Glomerular endothelial cell (primary cell): ENCODE measurements at places on chromosomes 3 and 15.

- DNase-seq, result no peak
Measured at GRCh38 chr15:36545467-36545992, 33.9 kb upstream of the CDIN1 start.

DNA sequence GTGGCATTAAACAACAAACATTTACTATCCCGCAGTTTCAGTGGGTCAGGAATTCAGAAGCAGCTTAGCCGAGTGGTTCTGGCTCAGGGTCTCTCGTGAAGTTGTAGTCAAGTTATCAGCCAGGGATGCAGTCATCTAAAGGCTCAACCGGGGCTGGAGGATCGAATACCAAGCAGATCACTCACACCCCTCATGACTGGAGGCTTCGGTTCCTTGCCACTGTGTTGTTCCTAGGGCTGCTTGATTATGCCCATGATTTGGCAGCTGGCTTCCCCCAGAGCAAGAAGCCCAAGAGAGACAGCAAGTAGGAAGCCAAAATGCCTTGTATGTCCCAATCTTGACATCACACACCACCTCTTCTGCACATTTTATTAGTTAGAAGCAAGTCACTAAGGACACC, 33.9 kb upstream of the CDCP1 start:
- no peak for DNase-seq

- DNase-seq, result no peak
Measured at GRCh38 chr3:32095431-32095830, 11.0 kb upstream of the GPD1L start.

- no peak for DNase-seq
Measured at GRCh38 chr3:34155108-34155507, 356.7 kb downstream of the PDCD6IP start.

GRCh38 chr3:188052169-188053035, 101.6 kb upstream of the LPP start:
- DNase-seq, result no peak

GRCh38 chr15:39555885-39556284, 25.0 kb upstream of the THBS1 start:
- DNase-seq, result no peak

- no peak for DNase-seq
Measured at GRCh38 chr3:18103591-18103990, 321.5 kb downstream of the SATB1 start.

DNA sequence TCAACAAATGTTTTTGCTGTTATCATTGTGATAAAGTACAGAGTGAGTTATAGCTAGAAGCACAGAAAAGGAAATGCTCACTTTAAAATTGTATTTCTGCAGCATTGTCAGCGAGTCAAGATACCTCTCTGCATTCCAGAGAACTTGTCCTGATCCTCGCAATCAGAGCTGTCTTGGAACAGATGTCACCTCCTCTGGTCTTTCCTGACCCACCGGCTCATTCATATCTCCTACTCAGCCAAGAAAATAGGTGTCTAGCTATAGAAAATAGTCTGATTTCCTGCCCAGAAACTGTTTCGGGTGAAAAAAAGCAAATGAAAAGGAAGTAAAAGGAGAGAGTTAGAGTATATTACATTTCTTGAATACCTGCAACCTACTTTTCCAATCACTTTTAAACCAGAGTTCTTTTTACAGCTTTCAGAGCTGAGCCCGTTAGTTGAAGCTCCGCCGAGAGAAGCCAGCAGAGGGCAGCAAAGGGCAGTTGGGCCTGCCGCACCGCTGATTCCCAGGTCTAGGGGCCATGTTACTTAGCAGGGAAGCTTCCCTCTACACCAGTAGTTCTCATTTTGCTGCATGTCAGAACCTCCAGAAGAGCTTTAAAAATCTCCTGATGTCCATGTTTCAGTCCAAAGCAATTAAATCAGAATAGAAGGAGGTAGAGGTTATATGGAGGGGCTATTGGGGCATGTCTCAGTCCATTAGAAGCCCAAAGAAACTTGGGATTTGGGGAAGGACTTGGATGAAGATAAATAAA, 185.7 kb upstream of the THRB start:
- no peak for DNase-seq

DNA sequence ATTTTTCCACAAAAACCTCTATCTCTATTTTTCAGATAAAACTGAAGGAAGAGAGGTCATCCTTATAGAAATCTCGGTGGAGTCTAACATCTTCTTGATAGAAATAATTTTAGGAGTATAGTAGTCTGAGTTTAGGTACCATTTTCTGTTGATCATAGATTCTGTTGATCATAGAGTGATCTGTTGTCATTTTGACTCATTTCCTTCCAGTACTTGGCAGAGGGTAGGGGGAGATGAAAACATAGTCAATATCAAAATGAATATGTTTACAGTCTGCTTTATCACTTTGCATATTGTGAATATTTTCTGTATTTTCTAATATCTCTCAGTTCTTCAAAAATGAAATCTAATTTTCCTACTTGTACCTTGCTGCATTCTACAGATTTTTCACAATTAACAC, 353.4 kb downstream of the FEZF2 start:
- no peak for DNase-seq

- DNase-seq, result no peak
Measured at GRCh38 chr3:197957790-197958133, 2.3 kb upstream of the LMLN start.

DNA sequence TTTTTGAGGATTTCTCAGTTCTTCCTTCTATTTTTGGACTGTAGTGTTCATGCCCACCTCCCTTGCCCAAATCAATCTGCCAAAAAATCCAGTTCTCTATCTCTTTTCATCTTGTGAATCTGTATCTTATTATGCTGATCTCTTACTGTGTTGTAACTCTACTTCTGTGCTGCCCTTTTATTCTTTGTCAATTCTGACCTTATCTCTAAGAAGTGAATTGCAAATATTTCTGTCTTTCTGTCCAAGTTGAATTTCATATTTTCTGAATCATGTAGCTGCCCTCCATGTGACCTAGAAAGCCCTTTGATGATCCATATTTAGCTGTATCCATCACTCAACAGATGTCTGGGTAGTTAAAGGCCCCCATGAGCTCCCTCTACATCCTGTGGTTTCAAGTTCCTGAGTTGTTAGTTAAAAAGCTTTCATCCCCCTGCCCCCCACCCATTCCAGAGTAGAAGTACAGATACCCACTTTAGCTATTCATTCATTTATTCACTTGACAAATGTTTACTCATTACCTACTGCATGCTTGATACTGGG, 33.6 kb upstream of the ETV5 start:
- no peak for DNase-seq

GRCh38 chr15:73770050-73770449, 16.9 kb upstream of the INSYN1 start:
- DNase-seq, result no peak

DNA sequence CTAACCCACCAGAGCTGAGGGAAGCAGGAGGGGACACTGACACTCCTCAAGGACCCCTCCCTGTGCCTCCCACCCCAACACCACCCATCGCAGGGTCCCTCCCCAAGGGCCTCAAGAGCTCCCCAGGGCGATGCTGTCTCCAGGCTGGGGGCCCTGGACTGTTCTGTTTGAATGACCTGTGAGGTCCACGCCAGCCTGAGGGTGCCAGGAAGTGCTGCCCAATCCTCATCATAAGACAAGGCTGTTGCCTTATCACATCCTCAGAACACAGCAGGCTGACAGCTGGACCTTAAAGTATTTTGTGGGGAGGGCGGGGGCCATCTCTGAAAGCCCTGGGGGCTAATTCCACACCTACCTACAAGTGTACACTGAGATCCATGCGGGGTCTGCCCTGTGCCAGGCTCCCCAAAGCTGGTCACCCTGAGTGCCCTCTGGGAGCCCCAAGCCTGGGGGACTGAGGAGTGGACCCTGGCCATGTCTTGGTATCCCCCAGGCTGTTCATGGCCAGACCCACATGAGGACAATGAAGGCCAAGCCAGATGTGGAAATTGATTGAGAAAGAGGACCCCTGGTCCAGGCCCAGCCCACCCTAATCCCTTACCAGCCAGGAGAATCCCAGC, 23.8 kb upstream of the GOLGA6C start:
- no peak for DNase-seq

GRCh38 chr3:149547413-149547812, 72.9 kb downstream of the TM4SF4 start:
- no peak for DNase-seq

DNA sequence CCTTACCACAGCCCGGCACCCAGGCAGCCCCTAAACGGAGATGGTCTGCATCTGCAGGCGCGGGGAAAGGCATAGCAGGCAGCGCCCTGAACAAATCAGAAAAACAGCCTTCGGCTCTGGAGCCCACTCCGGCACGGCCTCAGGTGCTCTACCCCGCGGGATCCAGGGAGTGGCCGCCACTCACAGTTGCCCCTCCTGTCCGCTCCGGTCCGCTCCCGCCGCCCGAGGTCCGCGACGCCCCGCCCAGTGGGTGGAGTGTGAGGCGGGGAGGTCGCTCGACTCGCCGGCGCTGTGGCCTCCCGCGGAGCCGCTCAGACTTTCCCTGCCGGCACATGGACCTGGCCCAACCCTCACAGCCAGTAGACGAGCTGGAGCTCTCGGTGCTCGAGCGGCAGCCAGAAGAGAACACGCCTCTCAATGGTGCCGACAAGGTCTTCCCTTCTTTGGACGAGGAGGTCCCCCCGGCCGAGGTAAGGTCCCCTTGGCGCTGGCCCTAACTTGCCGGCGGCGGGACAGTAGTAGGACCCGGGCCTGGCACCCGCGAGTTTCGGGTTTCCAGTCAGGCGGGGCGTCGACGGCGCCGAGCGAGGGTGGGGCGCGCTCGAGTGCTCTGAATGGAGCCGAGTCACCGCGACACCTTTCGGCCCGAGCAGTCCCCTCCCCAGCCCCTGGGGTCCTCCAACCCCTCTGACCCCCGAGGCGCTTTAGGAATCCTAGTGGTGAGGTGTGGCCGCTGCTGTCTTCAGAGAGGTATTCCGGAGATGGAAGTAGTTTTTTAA, at the start of gene C3orf52:
C3orf52 (plus strand) TSS at position 314 of the 779 bp plus-strand sequence; CDS start at position 333, 19 bp downstream.
- no peak for DNase-seq

GRCh38 chr15:28918141-28918983, 32.6 kb downstream of the APBA2 start:
- DNase-seq, result no peak

DNA sequence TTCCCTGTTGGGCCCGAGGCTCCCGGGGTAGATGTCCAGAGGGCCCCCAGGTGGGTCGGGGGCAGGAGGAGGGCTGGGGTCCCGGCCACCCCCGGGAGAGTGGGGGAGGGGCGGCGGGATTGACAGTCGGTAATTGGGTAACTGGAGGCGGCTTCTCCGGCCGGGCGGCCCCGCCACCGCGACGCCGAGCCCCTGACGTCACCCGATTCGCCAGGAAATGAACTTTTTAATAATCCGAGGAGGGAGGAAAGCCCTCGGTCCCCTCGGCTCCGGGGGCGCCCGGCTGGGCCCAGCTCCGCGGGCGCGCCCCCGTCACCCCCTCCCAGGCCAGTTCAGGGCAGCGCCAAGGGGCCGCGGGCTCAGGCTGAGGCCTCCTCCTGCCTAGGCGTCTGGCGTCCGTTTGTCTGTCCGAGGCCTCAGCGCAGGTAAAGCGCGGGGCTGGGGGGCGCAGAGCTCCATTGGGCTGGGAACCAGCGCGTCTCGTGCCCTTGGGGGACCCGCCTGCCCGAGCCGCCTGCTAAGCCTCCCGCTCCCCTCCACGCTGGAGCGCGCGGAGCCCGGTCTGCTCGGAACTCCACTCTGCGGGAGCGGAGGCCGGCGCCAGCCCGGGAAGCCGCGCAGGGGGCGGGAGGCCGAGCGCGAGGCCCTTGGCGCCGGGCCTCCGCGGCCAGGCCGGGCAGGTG, 3.9 kb downstream of the GATA2 start:
- no peak for DNase-seq

DNA sequence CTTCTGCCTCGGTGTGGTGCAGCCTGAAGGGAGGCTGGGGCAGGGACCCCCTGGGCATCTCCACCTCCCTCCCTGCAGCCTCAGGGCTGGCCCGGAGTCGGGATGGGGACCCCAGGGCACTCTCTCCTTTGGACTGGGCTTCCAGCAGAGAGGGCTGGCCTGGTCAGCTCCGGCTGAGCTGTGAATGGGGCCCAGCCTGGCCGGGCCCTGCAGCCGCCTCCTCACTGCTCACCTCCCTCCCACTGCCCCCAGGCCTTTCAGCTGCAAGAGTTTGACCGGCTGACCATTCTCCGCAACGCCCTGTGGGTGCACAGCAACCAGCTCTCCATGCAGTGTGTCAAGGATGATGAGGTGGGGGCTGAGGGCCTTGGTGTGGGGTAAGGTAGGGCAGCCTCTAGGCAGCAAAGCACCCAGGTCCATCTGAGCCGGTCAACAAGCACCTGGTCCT, 36.0 kb downstream of the PSTPIP1 start:
- DNase-seq, result no peak

DNA sequence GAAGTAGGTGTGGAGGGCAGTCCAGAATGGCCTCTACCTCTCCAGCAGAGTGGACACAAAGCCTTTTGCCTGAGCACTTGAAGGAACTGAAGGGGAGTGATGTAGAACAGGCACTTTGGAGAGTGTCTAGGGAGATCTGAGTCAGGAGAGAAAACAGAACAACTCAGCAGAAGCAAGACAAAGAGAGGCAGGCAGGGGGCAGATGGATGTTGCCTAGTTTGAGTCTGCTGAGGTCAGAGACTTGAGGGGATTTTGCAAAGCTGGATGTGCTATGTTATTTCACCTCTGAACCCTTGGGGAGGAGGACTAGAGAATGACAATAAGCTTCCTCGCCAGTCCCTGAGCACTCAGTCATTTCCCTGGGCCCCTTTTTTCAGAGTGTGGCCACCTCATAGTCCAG, 366.4 kb downstream of the EPHB1 start:
- no peak for DNase-seq

DNA sequence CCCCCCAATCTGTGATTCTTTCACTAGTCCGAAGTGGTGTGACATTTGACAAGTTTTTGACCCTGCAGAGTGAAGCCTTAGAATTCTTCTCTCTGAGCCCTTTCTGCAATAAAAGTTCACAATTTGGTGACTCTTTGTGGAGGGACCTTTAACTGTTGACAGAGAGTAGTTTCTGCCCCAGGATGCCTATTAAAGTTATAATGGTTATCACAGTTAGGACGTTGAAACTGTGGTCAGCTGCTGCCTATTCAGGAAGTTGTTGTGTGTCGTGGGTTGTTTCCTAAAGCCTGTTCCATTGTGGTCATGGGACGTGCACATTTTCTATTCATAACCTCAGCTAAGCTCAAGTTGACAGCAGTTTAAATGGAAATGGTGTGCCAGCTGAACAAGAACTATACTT, 274.5 kb downstream of the NEK10 start:
- DNase-seq, result no peak

DNA sequence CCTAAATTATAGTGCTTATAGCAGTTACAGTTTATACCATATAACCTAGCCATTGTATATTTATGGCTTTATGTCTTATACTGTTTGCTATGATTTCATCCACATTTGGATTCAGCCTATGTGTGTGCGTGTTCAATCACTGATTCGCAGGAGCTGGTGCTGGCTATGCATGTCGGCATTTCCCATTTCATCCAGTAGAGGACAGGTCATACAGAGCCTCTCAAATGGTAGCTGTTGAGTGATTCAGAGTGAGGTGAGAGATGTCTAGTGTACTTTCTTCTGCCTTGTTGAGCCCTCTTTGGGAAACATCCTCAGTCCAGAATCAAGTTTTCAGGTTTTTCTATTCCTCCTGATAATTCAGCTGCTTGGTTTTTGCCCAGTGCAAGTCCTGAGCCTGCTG, 76.1 kb downstream of the FRMD4B start:
- no peak for DNase-seq
